Skeletal muscle tissue (tissue), 5 donors: ENCODE measurements at places on chromosomes 16 and 17. TPM values are rescaled to one million over a fixed set of nuclear protein-coding genes. Genes with fewer than 3 reads are reported as not detected.

The NACA2 gene
- not detected for total RNA-seq

The RNF227 gene
- 2.6 TPM for total RNA-seq

The CD300LB gene
- total RNA-seq = not detected

The KIAA0513 gene
- total RNA-seq = 5.7 TPM

The NDUFB10 gene
- 130 TPM for total RNA-seq

The HSPB9 gene
- total RNA-seq = not detected

The CACNG3 gene
- not detected for total RNA-seq
